ENCODE measurements at places on chromosomes 7 and 10.

GRCh38 chr10:48608279-48608681 lies 3.4 kb upstream of the ARHGAP22 start:
- DNase-seq, result no peak

DNA sequence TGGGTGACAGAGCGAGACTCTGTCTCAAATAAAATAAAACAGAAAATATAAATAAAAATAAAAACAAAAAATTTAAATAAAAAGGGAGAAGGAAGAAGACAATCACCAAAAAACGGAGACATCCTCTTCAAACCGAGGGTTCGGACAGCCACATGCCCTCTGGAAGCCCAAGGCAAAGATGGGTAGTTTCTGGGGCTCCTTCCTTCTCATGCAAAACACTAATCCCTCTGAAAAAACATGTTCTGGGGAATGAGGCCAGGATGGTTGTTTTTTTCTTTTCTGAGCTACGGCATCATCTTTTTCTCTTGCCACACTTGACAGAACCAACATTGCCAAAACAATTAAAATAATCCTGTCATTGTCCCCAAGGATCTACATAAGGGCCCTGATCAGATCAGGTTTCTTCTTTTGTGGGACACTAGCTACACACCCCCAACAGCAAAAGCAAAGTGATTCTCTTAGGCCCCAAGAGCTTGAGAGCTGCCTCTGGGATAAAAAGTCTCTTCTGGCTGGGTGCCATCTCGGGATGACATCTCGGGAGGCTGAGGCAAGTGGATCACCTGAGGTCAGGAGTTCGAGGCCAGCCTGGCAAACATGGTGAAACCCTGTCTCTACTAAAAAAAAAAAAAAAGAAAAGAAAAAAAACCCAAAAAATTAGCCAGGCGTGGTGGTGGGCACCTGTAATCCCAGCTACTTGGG lies 14.2 kb upstream of the POR start:
- no peak for DNase-seq

- no peak for DNase-seq
Measured at GRCh38 chr10:132571650-132572544, 34.3 kb downstream of the INPP5A start.

DNA sequence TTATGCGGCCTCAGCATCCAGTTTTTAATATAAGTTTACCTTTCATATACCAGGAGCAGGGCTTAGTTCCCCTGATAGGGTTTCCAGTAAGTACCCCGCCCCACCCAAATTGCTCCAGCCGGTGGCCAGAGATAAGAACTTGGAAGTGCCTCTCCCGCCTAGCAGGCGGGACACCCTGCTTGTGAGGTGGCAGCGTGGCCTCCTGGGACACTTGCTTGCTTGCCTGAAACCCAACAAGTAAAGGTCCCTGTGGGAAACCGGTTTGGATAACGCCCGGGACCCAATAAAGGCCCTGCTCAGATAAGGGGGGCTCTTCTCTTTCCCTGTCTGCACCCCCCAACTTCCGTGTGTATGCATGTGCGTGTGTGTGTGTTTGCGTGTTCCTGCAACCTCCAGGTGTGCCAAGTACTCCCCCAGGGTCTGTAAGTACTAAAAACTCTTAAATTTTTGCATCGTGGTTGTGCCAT lies 154.3 kb downstream of the ARHGAP21 start:
- no peak for DNase-seq

- DNase-seq, result no peak
Measured at GRCh38 chr7:72313906-72314305, 98.2 kb downstream of the CALN1 start.

GRCh38 chr7:84981055-84981976 lies 205.5 kb downstream of the SEMA3D start:
- no peak for DNase-seq

Data from sciatic nerve (tissue), 2 donors.